Putamen (tissue), 1 donor: ENCODE measurements at places on chromosomes 6 and 20.

GRCh38 chr6:142241061-142241460 is 60.7 kb upstream of the ADGRG6 start:
- no peak for DNase-seq

- no peak for DNase-seq
Observed at GRCh38 chr6:108562503-108562993, 1.8 kb downstream of the FOXO3 start.

DNA sequence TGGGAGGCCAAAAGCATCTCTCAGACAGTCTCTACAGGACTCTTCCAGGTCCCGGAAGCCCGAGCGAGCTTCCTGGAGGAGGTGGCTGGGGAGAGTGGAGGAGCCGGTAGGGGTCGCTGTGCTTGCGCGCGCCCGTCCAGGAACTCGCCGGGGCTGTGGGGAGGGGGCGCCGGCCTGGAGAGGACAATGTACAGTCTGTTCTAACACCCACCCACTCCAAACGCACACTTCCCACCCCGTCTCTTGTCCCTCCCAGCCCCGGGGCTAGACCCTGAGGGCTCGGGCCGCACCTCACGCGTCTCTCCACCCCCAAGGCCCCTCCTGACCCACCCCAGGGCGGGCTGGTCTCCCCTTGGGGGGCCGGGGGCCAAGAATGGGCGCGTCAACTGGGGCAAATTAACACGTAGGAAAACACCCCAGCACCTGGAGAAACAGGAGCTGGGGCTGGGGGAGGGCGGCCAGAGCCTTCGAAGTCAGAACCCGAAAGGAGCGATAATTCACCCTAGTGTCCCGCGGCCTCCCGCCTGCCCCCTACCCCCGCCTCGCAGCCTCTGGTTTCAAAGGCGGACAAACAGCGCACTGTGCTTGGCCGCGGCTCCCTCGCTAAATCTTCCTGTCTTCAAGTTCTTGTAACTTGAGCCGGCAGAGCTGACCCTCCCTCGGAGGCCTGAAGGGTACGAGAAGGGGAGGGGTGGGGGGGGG is 103.2 kb upstream of the FOXP4 start:
- no peak for DNase-seq

GRCh38 chr6:84258268-84258667 is 30.8 kb upstream of the CEP162 start:
- DNase-seq: no peak

- peak; percentile 63 for DNase-seq
Observed at GRCh38 chr6:32439602-32440214, at the start of gene HLA-DRA. HLA-DRA (plus strand) TSS chr6:32439887; CDS start chr6:32439951, 64 bp downstream.

- DNase-seq: no peak
Observed at GRCh38 chr20:41989935-41990635, 371.9 kb upstream of the CHD6 start.

GRCh38 chr6:113855500-113856374 is 1.4 kb upstream of the MARCKS start:
- peak; percentile 59 for DNase-seq

- DNase-seq: no peak
Observed at GRCh38 chr20:62306414-62307187, 3.8 kb downstream of the ADRM1 start.

DNA sequence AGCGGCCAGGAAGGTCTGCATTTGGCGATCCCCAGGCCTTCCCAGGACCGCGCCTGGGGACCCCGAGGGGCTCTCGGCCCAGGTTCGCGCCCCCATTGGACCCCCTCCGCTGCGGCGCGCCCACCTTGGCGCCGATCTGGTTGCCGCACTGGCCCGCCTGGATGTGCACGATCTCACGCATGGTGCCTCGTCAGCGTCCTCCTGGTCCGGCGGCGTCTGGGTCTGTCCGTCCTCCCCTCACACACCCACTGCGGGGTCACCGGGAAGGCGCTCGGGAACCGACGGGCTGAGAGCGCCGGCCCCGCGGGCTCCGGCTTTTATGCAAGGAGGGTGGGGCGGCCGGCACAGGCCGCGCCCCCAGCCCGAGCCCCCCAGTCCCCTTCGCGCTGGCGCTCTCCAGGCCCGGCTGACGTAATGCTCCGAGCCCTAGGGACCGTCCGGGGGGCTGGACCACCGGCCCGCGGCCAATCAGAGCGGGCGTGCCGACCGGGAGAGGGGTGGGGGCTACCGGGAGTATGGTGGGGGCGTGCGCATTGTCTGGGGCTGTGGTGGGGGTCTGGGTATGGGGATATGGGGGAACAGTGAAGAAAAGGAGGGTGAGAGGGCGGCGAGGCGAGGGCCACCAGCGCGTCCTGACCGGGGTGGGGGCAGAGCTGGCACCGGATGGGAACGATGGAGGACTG is at the start of gene TUBB2B:
Gene TUBB2B (minus strand): TSS at position 291 of the 683 bp plus-strand sequence. CDS start 110 bp downstream, at position 181.
- no peak for DNase-seq

DNA sequence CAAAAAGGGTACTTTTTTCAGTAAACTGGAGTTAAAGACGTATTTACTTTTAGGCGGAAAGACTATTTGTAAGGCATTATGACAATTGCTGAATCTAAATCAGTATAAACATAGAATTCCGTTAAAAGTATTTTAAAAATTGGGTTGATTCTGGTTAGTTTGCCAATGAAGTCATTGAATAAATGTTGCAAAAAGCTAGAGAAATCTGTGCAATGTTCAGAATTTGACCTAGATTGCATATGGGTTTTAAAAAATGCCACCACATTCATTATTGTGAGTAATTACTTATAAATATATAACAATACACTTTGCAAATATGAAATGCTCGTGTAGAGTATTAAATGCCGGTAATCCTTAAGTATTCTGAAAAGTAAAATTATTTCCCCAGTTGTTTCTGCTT is 116.5 kb upstream of the EEF1E1 start:
- no peak for DNase-seq

DNA sequence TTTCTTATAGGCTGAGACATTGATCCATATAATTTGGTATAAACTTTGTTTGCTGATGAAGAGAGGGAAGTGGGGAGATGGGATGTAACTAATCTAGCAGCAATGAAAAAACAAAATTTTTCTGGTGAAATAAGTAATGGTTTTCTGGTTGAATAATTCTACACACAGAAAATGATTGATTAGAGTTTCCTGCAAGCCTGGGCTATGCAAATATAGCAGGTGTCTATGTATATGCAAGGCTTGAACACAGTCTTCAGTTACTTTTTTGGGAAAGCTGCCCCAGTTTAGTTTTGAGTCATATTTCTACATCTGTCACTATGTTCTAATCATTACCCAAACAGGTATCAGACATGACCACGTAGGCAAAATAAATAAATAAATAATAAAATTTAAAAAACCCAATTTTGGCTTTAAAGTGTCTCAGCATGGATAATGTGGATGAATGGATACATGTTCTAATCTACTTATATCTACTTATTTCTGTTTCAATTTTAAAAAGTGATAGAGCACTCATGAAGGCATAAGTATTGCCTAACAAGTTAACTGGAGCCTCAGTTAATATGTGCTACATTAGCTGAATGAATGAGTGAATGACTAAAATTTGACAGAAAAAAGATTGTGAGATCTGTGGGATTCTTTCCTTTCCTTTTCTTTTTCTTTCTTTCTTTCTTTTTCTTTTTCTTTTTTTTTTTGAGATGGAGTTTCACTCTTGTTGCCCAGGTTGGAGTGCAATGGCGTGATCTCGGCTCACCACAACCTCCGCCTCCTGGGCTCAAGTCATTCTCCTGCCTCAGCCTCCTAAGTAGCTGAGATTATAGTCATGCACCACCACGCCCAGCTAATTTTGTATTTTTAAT is 37.2 kb upstream of the TFB1M start:
- DNase-seq: no peak

- DNase-seq: no peak
Observed at GRCh38 chr6:167820681-167821080, 6.0 kb upstream of the AFDN start.

DNA sequence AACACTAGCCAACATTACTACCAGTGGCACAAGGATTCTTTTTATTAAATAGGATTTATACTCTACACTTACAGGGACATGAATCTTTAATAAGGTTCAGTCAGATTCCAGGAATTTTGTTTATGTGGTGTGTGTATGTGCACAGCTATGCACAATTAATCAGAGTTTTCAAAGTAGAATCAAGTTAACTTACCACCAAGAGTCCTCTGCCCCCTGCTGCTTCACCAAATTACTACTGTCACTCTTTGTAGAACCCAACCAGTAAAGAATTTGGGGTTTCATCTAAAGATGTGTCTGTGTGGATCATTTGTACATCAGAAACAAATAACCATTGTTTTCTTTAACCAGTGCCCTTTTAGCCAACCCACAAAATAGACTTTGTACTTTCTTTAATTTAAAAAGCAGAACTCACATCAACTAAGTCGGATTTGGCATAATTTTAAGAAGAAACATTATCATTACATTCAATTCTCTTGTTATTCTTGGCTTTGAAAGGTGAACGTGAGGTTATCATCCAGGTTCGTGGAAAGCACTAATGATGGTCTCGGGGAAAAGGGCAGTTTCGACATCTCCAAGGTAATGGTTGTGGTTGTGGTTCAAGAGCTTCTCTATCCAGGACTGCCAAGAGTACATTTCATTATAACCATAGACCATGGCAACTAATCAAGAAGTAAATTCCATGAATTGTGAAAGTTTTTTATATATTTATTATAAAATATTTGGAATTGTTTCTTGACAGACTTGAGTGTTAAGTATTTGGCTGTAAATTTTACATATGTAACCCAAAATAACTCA is 514.3 kb upstream of the ID4 start:
- no peak for DNase-seq

- DNase-seq: peak; percentile 4
Observed at GRCh38 chr6:113292646-113293422, 564.3 kb upstream of the MARCKS start.

DNA sequence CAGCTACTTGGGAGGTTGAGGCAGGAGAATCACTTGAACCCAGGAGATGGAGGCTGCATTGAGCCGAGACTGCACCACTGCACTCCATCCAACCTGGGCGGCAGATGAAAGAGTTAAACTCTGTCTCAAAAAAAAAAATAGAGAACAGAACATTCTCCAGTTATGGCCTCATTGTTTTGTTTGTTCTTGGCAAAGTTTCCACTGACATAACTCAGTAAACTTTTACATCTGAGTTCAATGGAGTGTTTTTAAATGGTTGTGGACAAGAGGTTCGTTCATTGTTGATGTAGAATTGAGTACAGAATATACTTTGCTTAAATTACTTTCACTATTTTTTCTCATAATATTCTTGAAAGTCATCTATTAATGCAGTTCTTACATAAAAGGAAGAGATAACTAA is 42.2 kb upstream of the IFNGR1 start:
- DNase-seq: no peak

- no peak for DNase-seq
Observed at GRCh38 chr6:140779341-140779740, 1353.4 kb upstream of the GJE1 start.

DNA sequence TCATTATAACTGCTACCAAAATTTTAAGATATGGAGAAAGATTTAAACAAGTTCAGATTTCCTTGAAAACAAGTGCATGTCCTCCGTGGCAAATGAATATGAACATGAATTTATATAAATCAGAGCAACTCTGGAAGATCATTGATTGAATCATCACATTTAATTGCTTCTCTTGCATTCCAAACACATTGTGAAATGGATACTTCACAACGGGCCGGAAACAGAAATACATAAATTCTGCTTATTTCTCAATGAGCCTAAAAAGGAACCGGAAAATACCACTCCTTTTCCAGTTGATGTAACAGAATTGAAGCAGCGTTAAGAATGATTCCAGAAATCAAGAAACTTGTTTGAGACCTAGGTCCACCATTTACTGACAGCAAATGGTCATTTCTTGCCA is 134.6 kb upstream of the BTN3A2 start:
- no peak for DNase-seq

- peak; percentile 62 for DNase-seq
Observed at GRCh38 chr6:33761922-33762629, 15.4 kb upstream of the IP6K3 start.

- no peak for DNase-seq
Observed at GRCh38 chr6:42274898-42275297, 57.2 kb upstream of the MRPS10 start.

- DNase-seq: no peak
Observed at GRCh38 chr20:44170816-44171410, 16.1 kb downstream of the JPH2 start.

GRCh38 chr6:140047321-140047720 is 672.9 kb upstream of the CITED2 start:
- no peak for DNase-seq

GRCh38 chr6:118408863-118409262 is 139.2 kb upstream of the PLN start:
- no peak for DNase-seq
